Suprapubic skin (tissue), 4 donors: ENCODE measurements at places on chromosomes 12 and 14.

DNA sequence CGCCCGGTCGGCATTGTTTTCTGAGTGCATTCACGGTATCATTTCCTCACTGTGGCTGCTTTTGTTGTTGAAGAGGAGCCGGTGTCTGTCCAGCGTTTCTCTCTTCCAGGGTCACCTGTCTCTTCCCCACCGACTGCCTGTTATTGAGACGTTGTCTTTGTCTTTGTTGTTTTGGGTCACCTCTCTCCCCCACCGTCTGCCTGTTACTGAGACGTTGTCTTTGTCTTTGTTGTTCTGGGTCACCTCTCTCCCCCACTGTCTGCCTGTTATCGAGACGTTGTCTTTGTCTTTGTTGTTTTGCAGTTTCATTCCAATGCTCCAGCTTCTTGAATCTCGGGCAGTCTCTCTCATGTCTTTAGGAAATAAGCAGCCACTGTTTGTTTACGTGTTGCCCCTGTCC lies 69.9 kb downstream of the DDX51 start:
- no peak for DNase-seq

DNA sequence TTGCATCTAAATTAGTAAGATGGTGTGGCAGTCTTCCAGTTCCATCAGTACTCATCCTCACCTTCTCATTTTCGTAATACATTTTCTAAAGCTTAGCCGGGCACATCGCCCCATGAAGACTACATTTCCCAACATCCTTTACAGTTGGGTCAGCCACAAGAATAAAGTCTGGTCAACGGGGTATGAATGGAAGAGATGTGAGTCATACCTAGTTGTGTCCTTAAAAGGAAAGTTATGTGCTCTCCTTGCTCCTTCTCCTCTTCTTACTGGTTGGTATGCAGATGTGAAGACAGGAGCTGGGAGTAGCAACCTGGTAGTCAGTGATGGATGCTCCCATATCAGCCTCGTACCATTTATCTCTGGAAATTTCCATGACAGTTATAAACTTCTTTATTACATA lies 35.9 kb upstream of the EGLN3 start:
- DNase-seq, result no peak

- DNase-seq, result no peak
These were observed 184.8 kb downstream of the ETV6 start for GRCh38 chr12:11834104-11834812.

DNA sequence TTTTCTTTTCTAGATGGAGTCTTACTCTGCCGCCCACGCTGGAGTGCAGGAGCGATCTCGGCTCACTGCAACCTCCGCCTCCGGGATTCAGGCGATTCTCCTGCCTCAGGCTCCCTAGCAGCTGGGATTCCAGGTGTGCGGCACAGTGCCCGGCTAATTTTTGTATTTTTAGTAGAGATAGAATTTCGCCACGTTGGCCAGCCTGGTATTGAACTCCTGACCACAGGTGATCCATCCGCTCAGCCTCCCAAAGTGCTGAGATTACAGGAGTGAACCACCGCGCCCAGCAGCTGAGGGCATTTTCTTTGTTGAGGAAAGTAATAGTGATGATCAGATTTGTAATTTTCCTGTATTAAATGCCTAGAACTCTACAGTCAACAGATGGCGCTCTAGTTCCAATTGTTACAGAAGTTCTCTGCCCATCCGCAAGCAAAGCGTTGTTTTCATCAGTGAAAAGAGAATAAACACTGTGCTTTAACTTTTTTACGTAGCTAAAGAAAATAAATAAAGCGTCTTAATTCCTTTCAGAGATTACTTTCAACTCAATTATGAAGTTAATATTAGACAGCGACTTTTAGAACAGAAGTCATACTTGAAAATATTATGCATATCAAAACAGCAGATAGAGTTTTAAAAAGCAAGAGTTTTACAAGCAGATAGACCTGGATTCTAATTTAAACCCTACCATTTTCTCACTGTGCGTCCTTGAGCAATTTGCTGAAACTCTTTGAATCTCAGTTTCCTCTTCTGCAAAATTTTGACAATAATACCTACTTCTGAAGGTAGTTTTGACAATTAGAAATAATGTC lies 335.1 kb downstream of the DUSP6 start:
- DNase-seq, result peak; percentile 72

DNA sequence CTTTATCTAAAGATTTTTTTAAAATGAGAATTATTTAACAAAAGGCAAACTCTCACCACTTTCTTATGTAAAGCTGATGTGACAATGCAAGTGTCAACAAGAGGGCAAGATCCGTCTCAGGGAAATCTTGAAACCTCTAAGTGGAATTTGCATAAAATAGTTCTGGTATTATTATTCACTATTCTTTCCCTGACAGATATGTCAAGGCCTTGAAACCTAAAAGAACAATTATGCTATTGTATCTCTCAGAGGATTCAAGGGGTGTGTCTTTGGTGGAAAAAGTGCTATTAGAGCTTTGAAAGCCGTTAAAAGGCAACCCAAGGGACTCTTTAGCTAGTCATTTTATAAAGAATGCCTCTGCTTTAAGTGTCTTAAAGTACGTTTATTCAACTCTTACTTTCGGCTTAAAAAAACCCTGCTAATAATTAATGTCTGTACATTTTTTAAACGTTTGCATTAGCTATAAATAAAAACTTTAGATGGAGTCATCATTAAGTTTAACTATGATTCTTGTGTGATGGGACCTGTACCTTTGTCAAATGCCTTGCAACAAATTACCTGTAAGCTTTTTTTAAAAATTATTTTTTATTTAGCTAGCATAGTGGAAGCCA lies 585.5 kb downstream of the VRK1 start:
- DNase-seq, result no peak
